HFFc6 (cell line): ENCODE measurements at places on chromosomes 7 and 10.
A peak's percentile ranks its signal among the peaks of the same experiment; 100 is the strongest.

DNA sequence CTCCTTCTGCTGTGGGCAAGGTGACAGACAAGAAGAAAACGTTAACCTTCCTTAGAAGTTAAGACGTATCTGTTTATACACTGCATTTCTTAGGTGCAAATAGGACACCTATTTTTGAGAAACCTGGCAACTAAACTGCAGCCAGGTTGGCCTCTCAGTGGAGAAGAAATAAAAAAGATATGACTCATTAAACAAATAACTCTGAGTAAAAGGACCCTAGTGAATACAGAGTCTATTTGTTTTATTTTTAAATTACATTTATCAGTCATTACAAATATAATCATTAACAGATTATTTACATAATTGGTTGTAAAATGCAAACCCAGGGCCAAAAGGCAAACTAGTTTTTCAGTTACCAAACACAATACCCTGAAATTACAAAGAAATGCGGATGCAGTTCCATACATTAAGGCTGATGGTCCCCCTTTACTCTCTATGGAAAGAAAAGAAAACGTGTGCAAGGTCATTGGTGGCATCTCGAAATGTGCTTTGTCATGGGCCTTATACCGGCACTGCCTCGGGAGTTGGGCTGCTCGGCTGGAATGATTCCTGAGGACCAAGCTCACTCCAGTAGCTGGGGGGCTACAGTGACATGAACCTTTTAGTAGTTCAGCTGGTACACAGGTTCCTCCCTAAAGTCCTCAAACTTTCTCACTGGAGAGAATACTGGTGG is 38.4 kb downstream of the ADRB1 start:
- DNase-seq, result no peak

- DNase-seq, result no peak
Observed at GRCh38 chr10:76899490-76899889, 738.1 kb downstream of the KCNMA1 start.

GRCh38 chr10:33930079-33930478 is 595.6 kb upstream of the NRP1 start:
- no peak for DNase-seq

GRCh38 chr7:78746301-78746700 is 707.2 kb downstream of the MAGI2 start:
- DNase-seq, result no peak

DNA sequence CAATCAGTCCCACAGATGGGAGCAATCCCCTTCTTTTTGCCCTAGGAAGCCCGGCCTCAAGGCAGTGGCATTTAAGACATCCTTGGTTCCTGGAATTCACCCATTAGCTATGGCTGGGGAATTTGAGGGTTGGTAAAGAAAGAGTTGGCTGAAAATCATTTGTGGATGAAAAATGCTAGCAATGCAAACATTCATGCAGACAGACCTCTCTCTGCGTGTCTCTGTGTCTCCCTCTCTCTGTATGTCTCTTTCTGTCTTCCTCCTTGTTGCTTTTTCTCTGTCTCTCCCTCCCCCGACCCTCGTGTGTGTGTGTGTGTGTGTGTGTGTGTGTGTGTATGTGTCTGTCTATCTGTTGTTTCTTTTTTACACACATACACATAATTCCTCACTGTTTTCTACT is 19.4 kb downstream of the LDB3 start:
- DNase-seq, result peak; percentile 81

GRCh38 chr7:66964411-66964810 is 31.0 kb downstream of the SBDS start:
- peak; percentile 47 for DNase-seq

GRCh38 chr10:99579971-99580370 is 40.3 kb downstream of the SLC25A28 start:
- DNase-seq, result no peak
